ENCODE measurements at places on chromosomes 7 and 10.

DNA sequence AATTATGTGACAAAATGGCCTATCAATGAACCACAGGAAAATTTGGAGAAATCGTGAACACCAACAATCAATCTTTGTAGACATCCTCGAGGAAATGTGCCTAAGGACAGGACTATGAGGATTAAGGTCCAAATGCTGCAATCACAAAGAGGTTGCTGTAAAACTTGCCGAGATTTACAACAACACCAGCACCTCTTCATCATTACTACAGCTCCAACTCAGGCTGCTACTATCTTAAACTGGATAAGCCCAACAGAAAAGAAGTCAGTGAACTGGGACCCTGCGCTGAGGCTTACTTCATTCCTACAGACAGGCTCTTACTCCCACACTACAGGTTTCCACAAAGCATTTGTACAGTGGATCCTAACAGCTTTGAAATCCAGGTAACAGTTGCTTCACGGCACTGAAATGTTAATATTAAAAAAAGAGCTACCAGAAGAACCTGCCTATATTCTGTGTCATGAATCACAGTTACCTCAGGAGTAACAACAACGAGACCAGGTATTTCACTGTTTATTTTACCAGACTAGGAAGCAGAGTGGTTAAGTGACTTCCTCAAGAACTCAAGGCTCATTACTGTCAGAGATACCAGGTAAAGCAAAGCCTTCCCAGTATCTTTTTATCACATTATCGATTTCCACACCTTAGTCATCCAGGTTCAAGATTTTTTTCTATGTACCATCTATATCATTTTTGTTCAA lies 23.9 kb downstream of the CACUL1 start:
- DNase-seq = no peak

GRCh38 chr7:100435401-100436304 lies 644 bp downstream of the PPP1R35 start:
- no peak for DNase-seq

GRCh38 chr10:76466836-76467503 lies 1035.5 kb downstream of the LRMDA start:
- DNase-seq = no peak

GRCh38 chr10:79298403-79299244 lies 48.6 kb upstream of the PPIF start:
- DNase-seq = peak; percentile 99

DNA sequence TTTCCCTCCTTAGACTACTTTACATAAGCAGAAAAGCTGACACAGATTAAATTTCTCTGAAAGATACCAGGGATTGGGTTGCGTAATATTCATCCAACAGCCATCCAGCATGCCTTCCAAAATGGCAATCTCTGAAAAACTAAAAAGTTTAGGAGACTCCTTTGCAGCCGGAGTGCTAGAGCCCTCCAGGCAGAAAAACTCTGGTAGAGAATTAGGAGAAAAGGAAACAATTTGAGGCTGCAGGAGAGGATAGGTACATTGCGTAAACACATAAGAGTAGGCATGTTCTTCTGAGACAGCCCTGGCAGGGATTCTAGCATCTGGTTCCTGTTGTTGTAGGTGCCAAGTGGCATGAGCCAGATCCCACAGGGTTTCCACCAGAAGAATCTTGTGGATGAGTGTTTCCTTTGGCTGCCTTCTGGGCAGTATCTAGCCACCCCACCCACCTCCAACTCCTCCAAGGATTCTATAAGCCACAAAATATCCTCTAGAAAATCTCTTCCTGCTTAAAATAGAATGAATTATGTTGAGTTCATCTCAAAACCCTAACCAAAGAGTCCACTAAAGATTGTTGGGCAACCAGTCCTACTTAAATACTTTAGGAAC lies 402.4 kb downstream of the HGF start:
- no peak for DNase-seq

- no peak for DNase-seq
These were observed 198.0 kb downstream of the CAMK1D start for GRCh38 chr10:12547301-12547771.

DNA sequence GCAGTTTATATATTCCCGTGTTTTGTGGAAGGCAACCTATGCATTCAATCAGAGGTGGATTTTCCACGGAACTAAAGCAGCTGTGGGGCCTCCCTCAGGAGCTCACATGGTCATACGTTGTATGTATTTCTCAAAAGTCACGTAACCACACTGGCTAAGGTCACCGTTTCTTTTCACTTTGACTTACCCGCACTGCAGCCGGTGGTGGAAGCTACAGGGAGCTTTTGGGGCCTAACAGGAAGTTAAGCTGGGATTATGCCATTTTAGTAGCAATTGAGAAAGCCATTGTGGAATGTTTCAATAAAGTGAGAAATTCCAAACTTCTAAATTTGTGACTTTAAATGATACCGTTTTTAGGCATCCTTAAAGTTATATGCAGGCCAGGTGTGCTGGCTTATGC lies 111.2 kb upstream of the KLF6 start:
- no peak for DNase-seq

- DNase-seq = peak; percentile 52
These were observed 97.4 kb downstream of the C10orf105 start for GRCh38 chr10:71622154-71622526.

GRCh38 chr10:77926566-77927401 lies at the start of gene DLG5:
TSS of gene DLG5 (minus strand) at chr10:77926755. CDS start at chr10:77926520, 235 bp downstream.
- peak; percentile 32 for DNase-seq

DNA sequence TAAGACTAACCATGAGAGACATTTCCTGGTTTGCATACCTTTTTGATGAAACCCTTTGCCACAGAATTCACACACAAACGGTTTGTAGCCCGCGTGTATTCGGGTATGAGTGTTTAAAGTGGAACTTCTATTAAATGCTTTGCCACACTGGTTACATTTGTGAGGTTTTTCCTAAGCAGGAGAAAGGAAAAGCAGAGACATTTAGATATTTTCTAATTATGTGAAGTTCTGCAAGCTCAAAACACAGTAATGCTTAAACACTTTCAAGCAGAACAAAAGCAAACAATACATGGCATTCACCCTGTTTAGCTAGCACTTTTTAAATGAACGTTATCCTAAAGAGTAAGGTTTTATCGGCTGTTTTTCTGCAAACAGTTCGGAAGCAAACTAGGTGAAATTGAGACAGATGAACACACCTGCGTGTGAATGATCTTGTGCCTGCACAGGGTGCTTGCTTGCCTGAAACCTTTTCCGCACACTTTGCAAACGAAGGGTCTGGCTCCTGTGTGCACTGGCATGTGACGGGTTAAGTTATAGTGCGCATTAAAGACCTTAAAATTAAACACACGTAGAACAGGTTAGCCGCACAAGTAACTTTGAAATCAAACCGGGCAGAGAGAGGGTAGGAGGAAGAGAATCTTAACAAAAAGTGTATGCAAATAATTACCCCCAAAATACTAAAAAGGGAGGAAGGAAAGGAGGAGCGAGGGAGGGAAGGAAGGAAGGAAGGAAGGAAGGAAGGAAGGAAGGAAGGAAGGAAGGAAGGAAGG lies 1.6 kb downstream of the FEZF1 start:
- no peak for DNase-seq

DNA sequence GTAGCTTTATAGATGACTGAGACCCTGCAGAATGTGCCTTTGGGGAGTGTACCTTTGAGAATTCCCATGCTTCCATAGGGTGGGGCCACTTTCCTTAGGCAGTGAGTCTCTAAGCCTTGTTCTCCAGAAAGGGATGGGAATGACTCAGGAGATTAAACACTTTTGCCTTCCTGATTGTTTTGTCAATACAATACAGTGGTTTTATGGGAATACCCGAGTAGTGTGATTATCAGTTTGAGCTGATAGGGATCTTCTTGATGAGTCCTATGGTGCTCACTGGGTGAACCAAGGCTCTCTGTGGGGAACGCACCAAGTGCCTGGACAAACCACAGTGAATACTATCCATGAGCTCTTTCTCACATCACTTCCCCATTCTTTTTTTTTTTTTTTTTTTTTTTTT lies 6.3 kb downstream of the MYOF start:
- DNase-seq = peak; percentile 97

DNA sequence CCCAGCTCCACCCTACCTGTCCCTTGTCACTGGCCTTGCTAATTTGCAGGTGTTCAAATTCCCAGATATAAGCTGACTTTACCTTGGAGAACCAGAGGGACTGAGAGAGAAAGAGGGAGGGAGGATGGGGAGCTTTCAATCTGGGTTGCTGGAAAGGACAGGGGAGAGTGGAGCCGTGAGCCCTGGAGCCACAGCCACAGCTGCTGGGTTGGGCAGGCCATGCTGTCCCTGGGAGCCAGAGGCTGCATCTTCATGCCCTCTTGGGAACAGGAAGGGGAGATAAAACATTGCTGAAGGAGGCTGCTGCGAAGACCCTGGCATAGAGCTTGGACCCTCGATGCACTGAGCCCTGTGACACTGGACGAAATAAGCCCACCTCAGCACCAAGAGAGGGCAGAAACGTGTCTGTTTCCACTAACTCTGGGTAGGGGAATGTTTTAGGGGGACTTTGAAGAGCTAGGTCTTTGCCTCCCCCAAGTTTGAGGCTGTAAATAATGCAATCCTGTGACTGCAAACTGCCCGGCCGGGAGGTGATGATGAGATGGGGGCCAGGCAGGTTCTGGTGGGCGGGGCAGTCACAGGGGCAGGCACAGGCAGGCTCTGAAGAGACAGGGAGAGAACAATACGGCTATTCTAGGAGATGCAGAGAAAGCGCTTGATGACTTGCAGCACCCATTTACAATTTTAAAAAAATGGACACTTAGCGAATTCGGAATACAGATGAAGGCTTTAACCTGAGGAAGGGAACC lies 5.8 kb upstream of the JAKMIP3 start:
- DNase-seq = no peak
